Activated CD4-positive, alpha-beta T cell treated with anti-CD3 and anti-CD28 coated beads, Interleukin-2, amount 50 U/mL, for 1 hour (primary cell): ENCODE measurements at places on chromosomes 2 and 18.

- no peak for DNase-seq
Measured at GRCh38 chr18:332007-332406, 64.2 kb upstream of the THOC1 start.

DNA sequence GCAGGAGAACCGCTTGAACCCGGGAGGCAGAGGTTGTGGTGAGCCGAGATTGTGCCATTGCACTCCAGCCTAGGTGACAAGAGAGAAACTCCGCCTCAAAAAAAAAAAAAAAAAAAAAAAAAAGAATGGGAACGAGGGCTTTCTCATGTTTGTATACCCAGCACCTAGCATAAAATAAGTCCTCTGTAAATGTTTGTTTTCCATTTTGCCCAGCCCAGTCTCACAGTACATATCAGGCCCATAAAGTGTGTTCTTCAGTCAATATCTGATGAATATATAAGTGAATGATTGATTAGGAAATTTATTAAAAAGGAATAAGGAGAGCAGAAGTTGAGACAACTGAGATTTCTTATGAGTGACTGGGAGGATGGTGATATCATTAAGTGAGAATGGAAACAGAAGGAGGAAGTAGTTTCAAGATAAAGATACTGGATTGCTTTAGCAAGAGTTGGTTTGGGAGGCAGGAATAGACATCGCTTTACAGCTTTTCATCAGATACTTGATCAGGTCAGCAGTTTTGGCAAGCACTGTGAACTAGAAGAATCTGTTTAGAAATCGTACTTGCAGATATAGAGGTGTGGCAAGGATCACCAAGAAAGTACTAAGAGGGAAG, 327.5 kb downstream of the KIAA1328 start:
- no peak for DNase-seq

DNA sequence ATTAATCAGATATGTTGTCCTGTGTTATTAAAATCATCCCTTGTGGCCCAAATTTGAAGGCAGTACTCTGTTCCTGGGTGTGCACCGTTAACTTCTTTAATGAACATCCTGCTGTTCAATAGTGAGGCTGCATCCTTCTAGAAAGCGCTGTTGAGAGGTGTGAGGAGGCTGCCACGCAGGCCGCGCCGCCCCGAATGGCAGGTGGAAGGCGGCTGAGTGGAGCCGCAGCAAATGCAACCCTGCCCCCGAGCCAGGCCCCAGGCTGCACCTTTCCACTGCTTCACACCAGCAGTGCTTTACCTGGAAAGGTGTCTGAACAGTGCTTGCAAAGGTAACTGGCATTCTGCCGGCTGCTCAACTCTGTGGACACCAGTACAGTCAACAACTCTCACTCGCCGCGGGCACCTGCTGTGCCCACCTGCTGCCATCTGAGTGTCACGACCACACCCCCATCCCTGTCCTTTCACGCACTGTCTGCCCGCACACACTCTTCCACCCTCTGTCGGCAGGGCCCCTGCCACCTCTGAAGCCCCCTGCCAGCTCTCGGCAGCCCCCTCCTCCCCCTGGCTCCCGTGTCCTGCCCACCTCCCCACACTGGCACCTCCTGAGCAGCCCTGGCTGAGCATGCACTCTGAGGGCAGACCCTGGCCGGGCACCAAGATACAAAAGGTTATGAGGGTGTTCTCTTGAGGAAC, 70.9 kb downstream of the ODC1 start:
- no peak for DNase-seq

GRCh38 chr2:172229125-172229524, 126.4 kb upstream of the DLX2 start:
- no peak for DNase-seq

GRCh38 chr2:136383167-136383566, 265.2 kb upstream of the CXCR4 start:
- DNase-seq: no peak

DNA sequence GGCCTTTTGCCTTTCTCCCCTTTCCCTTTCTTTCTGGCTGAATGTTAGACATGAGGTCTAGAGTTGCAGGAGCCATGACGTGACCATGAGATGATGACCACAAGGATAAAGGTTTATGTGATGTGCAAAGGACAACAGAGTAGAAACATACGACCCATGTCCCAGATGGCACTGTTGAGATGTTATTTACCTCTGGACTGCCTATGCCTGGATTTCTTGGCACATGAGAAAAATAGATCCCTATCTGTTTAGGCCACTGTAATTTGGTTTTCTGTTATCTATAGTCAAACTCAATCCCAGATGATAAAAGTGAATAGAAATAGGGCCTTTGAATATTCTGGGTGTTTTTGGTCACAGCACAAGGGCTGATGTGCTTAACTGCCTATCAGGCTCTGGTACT, 58.8 kb downstream of the GDF7 start:
- no peak for DNase-seq

DNA sequence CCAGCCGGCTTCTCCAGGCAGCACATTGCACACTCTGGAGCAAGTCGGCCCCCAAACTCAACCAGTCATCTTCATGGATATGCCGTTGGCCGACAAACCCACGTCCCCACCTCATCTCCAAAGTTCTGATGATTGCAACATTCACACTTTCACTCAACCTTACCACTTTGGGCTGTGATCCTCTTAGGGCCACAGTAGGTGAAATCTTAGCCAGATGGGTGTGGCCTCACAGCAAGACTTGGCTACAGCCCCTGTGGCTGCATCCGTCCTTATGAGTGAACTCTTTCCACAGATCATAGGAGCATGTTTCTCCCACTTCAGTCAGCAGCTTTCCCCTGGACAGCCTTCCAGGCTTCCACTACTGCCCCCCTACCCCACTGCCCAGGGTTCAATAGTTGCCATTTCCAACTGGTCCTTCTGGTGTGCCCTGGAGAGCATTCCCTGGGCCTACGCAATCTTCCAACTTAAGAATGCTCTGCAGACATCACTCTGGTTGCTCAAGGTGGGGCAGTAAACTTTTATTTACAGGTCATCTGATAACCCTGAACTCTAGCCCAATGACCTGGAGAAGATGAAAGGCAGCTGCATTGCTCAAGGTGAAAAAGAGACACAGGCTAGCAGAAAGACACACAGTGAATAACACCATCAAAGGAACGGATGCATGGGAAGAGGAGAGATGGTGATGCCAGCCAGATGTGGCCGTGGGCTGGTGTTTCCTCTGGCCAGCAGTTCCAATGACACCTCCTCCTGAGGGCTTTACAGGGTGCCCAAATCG, 34.5 kb downstream of the ARL4C start:
- DNase-seq: no peak

DNA sequence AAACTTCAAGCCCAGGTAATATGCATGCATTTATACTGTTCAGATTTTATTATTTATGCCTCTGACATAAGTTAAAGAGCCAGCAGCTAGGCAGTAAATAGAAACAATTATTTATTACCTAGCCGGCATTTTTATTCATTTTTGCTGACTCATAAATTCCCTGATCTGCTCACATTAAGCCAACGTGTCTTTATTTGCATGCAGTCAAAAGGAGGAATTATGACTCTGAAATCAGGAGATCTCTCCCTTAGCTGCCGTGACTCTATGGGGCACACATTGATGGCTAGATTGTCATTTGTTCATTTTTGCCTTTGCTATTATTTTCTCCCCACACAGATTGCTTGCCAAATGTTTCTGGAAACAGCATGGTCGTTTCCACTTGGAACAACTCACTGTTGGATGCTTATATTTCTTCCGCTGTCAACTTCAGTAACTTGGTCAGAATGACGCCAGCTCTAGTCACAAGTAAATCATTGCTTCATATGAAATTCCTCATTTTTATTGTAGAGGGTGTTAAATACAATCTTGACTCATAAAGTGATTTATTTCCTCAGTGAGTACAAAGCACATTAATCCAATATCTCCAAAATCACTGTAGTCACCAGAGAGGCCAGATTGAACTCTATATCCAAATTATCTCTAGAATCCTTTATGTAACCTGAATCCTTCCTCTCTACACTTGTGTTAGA, 15.9 kb upstream of the ZBTB14 start:
- DNase-seq: no peak

- no peak for DNase-seq
Measured at GRCh38 chr18:8989017-8989416, 113.5 kb upstream of the NDUFV2 start.

GRCh38 chr2:80429251-80429650, 124.7 kb upstream of the LRRTM1 start:
- no peak for DNase-seq

DNA sequence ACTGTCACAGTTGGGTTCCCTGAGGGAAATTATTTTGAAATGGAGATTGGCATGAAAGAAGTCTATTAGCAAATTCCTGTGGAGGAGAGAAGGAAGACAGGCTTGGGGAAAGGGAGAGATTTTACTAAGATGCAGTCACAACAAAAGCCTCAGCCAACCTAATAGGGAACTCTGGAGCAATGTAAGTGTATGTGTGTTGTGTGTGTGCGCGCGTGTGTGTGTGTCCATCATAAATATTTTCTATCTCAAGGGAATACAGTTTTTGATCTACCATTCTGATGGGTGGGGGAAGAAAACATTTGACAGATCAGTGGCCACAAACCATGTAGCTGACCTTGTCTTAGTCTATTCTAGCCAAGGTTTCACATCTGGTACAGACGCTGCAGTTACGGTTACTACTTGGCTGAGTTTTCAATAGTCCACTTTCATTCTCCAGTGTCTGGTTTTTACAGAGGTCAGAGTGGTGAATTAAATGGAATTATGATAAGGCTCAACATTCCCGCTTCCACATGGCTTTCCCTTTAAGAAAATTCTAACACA, 72.6 kb downstream of the MREG start:
- DNase-seq: no peak

- no peak for DNase-seq
Measured at GRCh38 chr18:24263050-24263449, 124.2 kb downstream of the CABYR start.
